ENCODE measurements at places on chromosomes 3 and 15. TPM values are rescaled to one million over a fixed set of nuclear protein-coding genes. Genes with fewer than 3 reads are reported as not detected.

Gene WDR5B
- 3.4 TPM for total RNA-seq

- no peak for DNase-seq
Measured at GRCh38 chr15:48644467-48644826, 1.1 kb downstream of the FBN1 start.

GRCh38 chr3:115415246-115415996 lies 207.9 kb upstream of the GAP43 start:
- DNase-seq = no peak

- no peak for DNase-seq
Measured at GRCh38 chr3:80010021-80010571, 242.3 kb upstream of the ROBO1 start.

- DNase-seq = peak; percentile 82
Measured at GRCh38 chr3:197428117-197428801, 127.5 kb downstream of the BDH1 start.

DNA sequence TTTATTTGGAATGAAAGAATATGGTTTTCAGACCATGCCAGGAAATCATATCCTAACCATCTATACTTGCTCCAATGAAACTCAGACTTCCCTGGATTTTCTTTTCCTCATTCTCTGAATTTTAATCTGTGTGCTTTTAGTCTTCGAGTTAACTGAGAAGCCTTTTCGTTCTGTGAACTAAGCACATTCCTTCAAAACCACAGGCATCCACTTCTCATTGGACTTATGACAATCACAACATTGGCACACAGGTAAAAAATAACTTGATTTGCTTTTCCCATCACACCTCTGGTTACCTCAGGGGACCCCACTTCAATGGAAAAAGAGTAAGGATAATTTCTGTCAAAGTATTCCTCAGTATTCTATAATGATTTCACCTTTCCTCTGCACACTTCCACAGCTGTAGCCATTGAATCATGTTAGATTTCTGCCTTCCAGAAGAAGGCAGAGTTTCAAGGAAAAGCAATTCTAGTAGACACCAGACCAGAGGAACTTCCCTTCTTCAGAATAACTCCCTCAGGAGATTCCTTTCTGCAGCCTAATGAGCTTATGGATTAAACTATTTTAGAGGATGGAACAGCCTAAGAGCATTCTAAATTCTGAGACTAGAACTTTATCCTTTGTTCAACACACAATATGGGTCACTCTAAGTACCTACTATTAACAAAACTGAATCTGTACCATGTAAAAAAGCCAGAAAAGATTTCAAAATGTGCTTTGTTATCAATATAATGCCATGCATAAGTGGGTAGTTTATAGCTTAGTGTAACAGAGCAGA lies 15.9 kb downstream of the COMMD2 start:
- DNase-seq = no peak

GRCh38 chr3:13500133-13500885 lies 20.2 kb downstream of the HDAC11 start:
- DNase-seq = peak; percentile 32

All from activated CD8-positive, alpha-beta T cell treated with anti-CD3 and anti-CD28 coated beads for 36 hours (primary cell).